Activated CD4-positive, alpha-beta memory T cell treated with anti-CD3 and anti-CD28 coated beads, Interleukin-2, amount 10 ng/mL, durations not matched to agents 7 days and 5 days (primary cell): ENCODE measurements at places on chromosomes 11 and 22. TPM values are rescaled to one million over a fixed set of nuclear protein-coding genes. Genes with fewer than 3 reads are reported as not detected.

The BDNF gene
- total RNA-seq = not detected

The CD3G gene
- 223 TPM for total RNA-seq

The VPREB3 gene
- total RNA-seq = not detected

The MYBPC3 gene
- not detected for total RNA-seq

The SLC29A2 gene
- total RNA-seq = 8.4 TPM

The NPAS4 gene
- total RNA-seq = 0.20 TPM

The NAV2 gene
- 0.53 TPM for total RNA-seq

The KDELR3 gene
- 0.75 TPM for total RNA-seq

The ASCL2 gene
- 0.35 TPM for total RNA-seq

The UBQLNL gene
- 0.13 TPM for total RNA-seq

The SLC43A1 gene
- 29.9 TPM for total RNA-seq

The DRD4 gene
- total RNA-seq = 0.18 TPM

The GPR137 gene
- 31.4 TPM for total RNA-seq

GRCh38 chr11:44849922-44850321, 100.8 kb downstream of the TP53I11 start:
- no peak for DNase-seq

- DNase-seq = no peak
Measured at GRCh38 chr22:24029304-24029703, 18.2 kb downstream of the CABIN1 start.

GRCh38 chr22:35192129-35192918, 65.0 kb upstream of the HMGXB4 start:
- no peak for DNase-seq

GRCh38 chr11:122028545-122028944, 87.5 kb downstream of the BLID start:
- no peak for DNase-seq

DNA sequence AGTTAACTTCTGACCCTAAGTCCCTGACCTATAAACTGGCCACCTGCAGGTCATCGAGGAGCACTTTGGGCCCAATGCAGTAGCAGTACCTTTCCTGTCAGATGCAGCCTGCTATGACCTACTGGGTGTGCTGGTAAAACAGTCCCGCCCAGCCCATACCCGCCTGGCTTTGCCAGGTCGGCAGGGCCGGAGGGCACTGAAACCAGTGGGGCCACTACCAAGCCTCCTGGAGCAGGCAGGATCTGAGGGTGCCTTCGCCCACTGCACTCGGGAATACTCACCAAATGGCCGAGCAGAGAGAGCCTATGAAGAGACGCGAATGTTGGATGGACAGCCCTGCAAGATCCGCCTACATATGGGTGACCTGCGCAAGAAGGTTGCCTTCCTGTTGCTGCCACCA, 4.4 kb downstream of the C11orf42 start:
- DNase-seq = no peak

DNA sequence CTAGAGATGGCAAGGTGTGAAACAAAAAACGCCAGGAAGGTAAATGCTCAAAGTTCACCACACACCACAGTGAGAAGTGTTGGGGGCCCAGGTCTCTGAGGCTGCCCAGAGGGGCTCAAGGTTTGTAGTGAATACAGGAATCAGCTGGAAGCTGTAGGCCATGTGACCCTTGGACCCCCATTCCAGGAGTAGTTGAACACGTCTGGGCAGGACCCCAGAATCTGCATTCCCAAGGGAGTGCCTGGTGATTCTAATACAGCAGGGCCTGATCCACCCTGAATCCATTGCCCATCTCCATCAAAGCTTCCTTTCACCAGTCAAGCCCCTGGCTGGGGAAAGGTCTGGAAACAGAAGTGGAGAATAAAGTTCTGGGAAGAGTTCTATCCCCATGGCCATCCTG, 70.8 kb upstream of the B3GAT1 start:
- no peak for DNase-seq

DNA sequence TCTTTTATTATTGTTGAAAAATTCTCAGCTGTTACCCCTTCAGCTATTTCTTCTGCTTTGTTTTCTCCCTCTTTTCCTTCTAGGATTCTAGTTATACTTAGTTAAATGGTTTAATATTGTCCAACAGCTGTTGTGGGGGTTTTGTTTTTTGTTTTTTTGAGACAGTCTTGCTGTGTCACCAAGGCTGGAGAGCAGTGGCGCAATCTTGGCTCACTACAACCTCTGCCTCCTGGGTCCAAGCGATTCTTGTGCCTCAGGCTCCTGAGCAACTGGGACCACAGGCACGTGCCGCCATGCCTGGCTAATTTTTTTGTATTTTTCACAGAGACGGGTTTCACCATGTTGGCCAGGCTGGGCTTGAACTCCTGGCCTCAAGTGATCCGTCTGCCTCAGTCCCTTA, 12.7 kb downstream of the SDHAF2 start:
- DNase-seq = no peak

DNA sequence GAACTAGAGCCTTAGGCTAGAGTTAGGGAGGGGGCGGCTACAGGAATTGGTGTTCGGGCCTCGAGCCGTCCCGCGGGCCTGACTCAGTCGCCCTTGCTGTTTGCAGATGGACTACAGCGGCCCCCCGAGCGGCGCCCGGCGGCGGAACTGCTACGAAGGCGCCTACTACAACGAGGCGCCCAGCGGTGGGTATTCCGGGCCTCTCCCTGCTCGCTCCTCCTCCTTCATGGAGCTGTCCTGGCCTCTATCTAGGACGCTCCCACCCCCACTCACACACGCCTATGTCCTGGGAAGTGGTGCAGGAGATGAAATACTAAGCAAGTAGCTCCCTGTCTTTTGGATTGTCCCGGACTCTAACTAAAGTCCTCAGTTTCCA, 1.4 kb downstream of the MYOD1 start:
- DNase-seq = no peak

- no peak for DNase-seq
Measured at GRCh38 chr22:33921525-33922348, 1.5 kb upstream of the LARGE1 start.

DNA sequence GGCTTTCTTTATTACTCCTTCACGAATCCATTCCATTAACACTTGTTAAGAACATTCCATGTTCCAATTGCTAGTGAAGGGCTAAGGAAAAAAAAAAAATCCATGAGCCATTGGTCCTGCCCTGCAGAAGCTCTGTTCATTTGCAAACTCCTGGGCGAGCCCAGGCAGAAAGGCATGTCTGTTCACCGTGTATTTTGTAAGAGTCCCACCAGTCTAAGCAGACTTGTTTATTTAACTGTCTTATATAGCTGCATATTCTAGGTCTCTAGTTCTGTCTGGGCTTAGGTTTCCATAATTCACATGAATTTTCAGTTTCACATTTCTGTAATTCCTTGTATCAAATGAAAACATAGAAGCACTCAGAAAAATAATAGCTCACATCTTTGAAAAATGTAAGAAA, 97.4 kb upstream of the POU2AF2 start:
- no peak for DNase-seq

DNA sequence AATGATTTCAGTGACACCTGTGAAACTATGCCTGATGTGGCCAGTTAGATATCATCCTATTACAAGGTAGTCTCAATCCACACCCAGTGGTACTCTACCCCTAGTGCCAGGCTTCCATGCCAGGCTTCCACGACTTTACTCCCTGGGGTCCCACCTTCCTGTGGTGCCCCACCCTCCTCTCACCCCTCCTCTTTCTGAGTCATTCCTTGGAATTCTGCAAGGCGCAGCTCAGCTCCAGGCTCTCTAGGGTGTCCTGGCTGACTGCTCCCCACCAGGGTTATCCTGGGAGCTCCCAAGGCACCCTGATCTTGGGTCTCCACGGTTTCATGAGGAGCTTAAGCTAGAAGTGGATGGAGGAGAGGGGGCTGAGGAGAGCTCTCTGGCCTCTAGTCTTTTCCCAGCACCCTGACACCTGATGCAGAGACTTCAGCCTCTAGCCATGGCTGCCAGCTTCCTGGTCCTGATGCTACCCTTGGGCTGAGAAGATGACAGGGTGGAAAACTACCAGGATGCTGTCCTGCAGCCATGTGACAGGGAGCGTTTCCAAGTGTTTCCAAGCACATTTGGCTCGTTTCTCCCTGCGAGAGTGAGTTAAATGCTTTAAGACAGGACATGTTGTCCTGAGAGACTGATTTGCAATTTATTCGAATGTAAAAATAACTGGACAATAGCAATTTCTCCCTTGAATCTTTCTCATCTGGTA, 1461.2 kb downstream of the TBC1D22A start:
- no peak for DNase-seq

DNA sequence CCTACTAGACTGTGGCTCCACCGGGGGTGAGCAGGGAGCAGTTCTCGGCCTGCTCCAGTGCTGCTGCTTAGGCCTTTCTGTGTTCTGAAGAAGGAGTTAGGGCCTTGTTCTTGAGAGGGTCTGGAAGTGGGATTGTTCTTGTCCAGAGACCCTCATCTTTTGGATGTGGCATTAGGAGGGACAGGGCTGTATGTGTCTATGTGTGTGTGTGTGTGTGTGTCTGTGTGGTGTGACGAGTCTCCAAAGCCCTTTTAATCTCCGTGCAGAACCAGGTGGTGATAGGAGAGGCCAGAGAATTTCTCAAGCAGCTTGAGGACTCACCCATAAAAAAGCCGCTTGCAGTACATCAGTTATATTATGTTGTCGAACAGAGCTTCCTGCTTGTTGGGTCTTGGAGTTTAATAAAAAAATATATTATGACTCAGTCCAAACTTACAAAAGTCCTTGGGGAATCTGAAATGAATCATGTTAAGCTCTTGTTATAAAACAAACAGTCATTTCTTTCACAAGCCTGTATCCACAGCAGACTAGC, 196.5 kb downstream of the TENM4 start:
- no peak for DNase-seq

DNA sequence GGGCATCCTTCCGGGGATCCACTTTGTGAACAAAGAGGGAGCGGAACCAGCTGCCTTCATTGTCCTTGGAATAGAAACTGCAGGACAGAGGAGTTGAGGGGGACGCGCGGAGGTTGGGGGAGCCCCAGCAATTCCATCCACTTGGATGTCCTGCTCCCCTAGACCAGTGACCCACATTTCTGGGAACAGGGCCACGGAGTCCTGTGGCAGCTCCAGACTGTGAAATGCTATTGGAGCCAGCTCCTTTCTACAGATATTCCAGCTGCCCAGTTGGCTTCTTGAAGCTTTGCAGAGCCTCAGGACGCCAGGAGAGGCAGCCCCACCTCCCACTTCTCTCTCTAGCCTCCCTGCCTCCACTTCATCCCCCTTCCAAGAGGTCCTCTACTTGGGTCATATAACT, 10.5 kb downstream of the NIPSNAP1 start:
- no peak for DNase-seq

- no peak for DNase-seq
Measured at GRCh38 chr22:20738394-20739089, 35.4 kb upstream of the SERPIND1 start.

DNA sequence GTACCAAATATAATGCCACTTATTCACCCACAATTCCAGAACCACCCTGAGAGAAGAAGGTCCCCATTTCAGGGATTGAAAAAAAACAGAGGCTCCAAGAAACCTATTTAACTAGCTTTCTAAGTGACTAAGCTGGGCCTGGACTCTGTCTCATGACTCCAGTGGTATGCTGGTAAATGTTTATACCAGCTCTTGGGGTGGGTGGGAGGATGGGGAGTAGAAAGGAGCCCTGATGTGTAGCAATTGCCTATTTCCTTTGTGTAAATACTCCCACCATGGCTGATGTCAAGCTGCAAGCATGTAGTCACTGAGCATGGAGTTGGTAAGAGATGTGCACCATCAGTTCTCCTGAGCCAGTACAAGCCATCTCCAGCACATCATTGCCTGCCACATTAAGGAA, 2.8 kb downstream of the PRG3 start:
- DNase-seq = no peak

DNA sequence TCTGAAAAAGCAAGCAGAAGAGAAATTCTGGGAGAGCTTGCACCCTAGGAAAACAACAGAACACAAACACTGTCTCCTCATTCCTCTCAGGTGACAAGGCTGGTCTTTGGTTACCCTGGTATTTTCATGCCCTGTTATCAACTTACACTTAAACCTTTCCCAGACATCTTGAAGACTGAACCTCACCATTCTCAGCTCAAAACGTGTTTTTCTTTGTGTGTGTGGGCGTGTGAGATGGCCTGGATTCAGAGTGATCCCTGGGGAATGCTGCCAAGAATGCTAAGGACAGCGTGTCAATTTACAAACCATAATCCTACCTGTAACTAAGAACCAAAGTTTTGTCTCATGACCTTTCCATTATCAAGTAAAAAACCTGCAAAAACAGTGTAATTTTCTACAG, 33.3 kb downstream of the ELF5 start:
- no peak for DNase-seq

DNA sequence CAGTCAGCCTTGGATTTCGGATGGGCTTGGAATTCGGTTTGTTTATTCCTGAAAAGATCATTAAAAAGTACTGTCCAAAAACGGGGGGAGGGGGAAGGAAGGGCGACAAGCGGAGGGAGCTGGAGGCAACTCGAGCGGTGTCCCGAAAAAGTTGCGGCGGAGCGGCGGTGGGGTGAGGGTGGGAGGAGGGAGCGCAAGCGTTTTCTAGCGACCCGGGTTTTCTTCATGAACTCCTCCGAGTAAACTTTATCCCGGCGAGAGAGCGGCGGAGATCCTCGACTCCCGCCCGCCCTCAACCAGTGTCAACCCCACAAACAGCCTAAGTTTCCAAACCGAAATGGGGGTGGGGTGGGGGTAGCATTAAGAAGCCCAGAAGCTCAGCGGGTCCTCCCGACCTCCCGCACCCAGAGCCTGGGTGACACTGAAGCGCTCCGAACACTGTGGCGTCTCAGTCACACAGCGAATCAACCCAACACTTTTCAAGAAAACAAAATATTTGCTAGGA, 133.0 kb upstream of the C11orf58 start:
- no peak for DNase-seq

DNA sequence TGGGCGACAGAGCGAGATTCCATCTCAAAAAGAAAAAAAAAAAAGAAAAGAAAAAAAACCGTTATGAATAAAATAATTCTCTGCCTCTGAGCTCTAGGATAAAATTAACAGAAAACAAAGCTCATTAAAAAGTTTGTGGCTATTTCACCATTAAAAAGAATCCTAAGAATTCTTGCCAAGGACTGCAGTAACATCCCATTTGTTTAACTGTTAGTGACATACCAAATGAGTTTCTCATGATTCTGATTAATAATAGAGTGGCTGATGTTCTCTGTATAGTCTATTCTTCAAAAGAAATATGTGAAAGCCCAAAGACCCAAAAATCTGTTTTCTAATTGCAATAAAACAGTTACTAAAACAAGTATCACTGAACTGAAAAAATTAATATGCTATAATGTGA, 19.7 kb downstream of the CLNS1A start:
- no peak for DNase-seq

GRCh38 chr11:123740787-123741158, 687 bp downstream of the ZNF202 start:
- DNase-seq = no peak

- no peak for DNase-seq
Measured at GRCh38 chr11:35619855-35620640, 1.8 kb downstream of the FJX1 start.

DNA sequence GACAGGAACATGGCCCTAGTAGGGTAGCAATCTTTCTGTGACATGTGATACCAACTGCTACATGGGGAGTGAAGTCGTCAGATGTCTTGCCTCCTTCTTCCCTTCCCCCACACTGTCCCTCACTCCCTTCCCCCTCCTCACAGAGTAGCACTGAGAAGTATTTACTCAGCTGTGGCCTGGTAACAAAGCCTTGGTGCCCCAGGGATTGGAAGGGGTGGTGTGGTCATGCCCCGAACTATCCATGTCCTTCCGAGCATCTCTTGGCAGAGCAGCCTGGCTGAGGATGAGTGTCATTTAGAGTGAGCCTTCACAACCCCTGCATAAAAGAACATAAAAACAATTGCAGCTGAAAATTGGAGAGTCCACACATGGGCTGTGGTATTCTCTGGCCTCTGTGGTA, 46.1 kb downstream of the ARFGAP2 start:
- no peak for DNase-seq

- DNase-seq = no peak
Measured at GRCh38 chr11:26891501-26891900, 102.4 kb upstream of the FIBIN start.

- DNase-seq = no peak
Measured at GRCh38 chr11:6129635-6130034, 22.2 kb downstream of the OR56B4 start.
